K562 (cell line): ENCODE measurements at places on chromosomes 7 and 10.

DNA sequence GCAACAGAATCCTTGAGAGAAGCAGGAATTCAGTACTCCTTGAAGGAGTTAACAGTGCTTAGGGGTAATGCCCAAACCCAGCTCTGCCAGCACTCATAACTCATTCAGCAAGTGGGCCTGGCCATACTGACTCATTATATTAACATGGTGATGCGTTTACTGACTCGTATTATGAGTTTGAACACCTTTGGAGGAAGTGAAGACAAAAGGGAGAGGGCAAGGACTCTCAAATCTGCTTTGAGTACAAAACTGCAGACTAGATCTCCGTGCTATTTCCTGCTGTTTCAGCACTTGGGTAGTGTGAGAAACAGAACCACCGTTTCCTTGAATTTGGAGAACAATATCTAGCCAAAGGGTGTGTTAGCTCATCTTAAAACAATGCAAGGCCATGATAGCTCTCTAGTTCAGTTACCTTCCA lies 30.8 kb downstream of the SLC16A9 start:
- no peaks in the 10 kb centered on the region for H3K36me3 ChIP-seq
- DNase-seq, result no peak
- no peaks in the 10 kb centered on the region for H3K27me3 ChIP-seq
- no peak overlapping the region for H3K4me3 ChIP-seq
- H3K27ac ChIP-seq, result no peak overlapping the region
- H3K4me1 ChIP-seq, result no peaks in the 10 kb centered on the region

DNA sequence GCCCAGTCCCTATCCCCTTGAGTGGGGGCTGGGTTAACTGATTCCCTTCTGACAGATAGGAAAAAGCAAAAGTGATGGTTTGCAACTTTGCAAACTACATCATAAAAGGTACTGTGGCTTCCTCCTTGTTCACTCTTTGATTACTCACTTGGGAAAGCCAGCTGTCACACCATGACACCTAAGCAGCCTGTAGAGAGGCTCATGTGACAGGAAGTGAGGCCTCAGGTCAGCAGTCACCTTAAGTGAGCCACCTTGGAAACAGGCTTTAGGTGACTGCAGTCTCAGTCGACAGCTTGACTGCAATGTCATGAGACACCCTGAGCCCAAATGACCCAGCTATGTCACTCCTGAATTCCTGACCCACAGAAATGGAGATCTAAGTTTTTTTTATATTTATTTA lies 4.3 kb upstream of the CHCHD2 start:
- no peak overlapping the region for H3K4me3 ChIP-seq
- H3K27ac ChIP-seq, result no peak overlapping the region
- H3K4me1 ChIP-seq, result no peaks in the 10 kb centered on the region; the same call in 1 of the 2 replicates
- peaks cover 3% of the 10 kb centered on the region; the same call in 1 of the 3 replicates for H3K36me3 ChIP-seq
- DNase-seq, result peak; percentile 23
- no peaks in the 10 kb centered on the region for H3K27me3 ChIP-seq

DNA sequence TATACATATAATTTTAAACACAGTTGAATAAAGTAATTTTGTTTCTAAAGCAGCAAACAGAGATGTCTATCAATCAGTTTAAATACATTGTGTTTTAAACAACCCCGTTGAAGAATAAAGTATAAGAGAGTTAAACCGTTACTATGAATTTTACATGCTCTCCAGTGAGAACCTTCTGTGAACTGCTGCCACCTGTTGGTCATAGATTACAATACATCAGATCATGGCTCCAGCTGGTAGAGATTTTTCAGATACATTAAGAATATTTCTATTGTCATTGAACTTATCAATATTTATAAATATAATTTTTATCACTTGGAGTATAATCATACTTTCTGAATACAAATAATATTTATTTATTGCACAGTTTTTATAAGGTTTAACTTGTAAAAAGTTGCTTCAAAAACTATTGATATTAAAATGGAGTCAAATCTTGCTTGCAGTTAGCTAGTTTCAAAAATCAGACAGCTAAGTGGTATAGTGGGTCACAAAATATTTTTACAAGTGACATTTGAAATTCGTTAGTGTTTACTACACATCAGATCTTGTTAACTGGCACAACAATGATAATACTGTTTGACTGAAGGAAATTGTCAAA lies 561.2 kb upstream of the PHF14 start:
- no peak overlapping the region for H3K4me3 ChIP-seq
- H3K27me3 ChIP-seq, result no peaks in the 10 kb centered on the region
- H3K4me1 ChIP-seq, result no peaks in the 10 kb centered on the region
- no peaks in the 10 kb centered on the region for H3K36me3 ChIP-seq
- DNase-seq, result peak; percentile 36

DNA sequence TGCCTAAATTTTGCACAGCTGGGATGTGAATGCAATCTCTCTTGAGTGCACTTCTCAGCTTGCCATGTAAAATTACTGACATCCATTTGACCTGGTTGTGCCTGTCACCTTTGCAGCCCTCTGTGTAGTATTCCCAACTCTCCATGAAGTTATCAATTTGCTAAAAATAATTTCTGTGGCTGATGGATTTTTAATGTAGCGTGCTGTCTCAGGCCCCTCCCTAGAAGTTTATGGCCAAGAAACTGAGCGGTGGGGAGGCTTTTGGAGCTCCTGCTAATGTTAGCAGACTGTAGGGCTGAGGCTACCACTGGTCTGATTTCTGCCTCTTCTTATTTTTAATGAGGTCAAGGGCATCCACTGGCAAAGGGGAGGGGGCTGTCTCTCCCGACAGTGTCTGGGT lies 577.0 kb upstream of the DPP6 start:
- H3K27me3 ChIP-seq, result peaks cover 10% of the 10 kb centered on the region
- no peak overlapping the region for H3K4me3 ChIP-seq
- no peak overlapping the region for H3K27ac ChIP-seq
- peaks cover 3% of the 10 kb centered on the region; the same call in 2 of the 3 replicates for H3K4me1 ChIP-seq
- no peak for DNase-seq

GRCh38 chr10:19577807-19578206 lies 238.4 kb upstream of the PLXDC2 start:
- H3K36me3 ChIP-seq, result no peaks in the 10 kb centered on the region
- no peak overlapping the region for H3K27ac ChIP-seq
- H3K4me3 ChIP-seq, result no peak overlapping the region
- DNase-seq, result no peak
- no peaks in the 10 kb centered on the region for H3K27me3 ChIP-seq
- no peaks in the 10 kb centered on the region for H3K4me1 ChIP-seq

DNA sequence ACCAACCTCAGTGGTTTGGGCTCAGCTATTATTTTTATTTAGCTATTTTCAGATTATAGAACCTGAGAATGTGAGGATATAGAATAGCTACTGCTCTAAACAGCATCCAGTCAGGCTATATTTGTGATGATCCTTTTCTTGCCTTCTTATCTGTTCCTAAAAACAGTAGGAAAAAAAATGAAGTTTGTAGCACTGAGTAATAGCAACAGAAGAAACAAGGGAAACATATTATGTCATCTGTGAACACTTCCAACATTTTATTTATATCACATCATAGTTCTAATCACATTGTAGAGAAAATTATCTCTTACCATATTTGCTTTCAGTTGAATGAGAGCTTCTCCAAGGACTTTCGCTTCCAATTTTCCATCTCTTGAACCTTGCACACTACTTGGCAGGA lies 229.6 kb upstream of the PTPRZ1 start:
- no peak for DNase-seq
- no peak overlapping the region for H3K27ac ChIP-seq
- H3K4me3 ChIP-seq, result no peak overlapping the region
- H3K36me3 ChIP-seq, result no peaks in the 10 kb centered on the region
- no peaks in the 10 kb centered on the region for H3K27me3 ChIP-seq

DNA sequence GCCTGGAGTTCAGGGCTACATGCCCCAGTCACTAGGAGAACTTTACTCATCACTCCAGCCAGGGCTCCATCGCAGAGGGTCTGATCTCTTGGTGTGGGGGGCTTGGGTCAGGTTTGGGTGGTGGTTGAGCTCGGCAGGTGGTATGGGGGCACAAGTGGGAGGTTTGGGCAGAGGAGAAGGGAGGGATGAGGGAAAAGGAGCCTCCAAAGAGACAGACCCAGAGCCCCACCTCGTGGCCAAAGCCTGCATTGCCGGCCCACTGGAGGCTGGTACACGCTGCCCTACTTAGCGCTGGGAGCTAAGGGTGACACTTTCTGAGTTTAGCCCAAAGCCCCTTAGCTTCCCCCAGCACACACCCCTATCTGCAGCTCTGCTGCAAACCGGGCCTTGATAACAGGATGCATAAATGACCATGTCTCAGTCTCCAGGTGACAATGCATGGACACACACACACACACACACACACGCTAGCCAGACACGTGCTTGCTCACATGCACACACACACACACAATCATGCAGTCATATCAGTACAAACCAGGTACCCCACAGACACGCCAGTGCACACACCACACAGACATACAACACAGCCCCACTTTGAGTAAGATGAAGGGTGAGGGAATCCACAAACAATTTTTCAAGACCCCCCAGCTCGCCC lies 14.7 kb downstream of the LZTS2 start:
- H3K4me1 ChIP-seq, result peaks cover 41% of the 10 kb centered on the region
- H3K27ac ChIP-seq, result no peak overlapping the region
- H3K4me3 ChIP-seq, result no peak overlapping the region
- peak; percentile 66 for DNase-seq
- no peaks in the 10 kb centered on the region for H3K36me3 ChIP-seq
- no peaks in the 10 kb centered on the region for H3K27me3 ChIP-seq

GRCh38 chr7:68454931-68455330 lies 1143.3 kb upstream of the AUTS2 start:
- H3K36me3 ChIP-seq, result no peaks in the 10 kb centered on the region
- no peak for DNase-seq
- H3K27ac ChIP-seq, result no peak overlapping the region
- H3K4me1 ChIP-seq, result no peaks in the 10 kb centered on the region
- no peaks in the 10 kb centered on the region for H3K27me3 ChIP-seq

DNA sequence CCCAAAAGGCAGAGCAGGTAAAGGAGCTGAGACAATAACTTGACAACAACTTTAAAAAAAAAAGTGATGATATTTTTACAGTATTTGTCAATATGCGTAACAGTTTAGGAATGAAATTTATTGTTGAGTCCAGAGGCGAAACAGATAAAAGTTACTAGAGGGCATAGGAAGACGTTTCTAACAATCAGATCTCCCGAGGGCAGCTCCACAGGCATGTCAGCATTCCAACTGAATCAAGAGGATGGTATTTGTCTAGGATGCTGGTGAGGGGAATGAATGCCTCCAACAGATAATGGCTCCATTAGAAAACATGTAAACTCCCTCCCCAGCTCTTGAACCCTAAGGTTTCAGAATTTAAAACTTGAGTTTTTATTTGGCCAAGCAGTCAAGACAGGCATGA lies 733.9 kb upstream of the SORCS1 start:
- no peaks in the 10 kb centered on the region for H3K4me1 ChIP-seq
- no peak for DNase-seq
- no peaks in the 10 kb centered on the region for H3K27me3 ChIP-seq
- no peak overlapping the region for H3K27ac ChIP-seq
- H3K4me3 ChIP-seq, result no peak overlapping the region

DNA sequence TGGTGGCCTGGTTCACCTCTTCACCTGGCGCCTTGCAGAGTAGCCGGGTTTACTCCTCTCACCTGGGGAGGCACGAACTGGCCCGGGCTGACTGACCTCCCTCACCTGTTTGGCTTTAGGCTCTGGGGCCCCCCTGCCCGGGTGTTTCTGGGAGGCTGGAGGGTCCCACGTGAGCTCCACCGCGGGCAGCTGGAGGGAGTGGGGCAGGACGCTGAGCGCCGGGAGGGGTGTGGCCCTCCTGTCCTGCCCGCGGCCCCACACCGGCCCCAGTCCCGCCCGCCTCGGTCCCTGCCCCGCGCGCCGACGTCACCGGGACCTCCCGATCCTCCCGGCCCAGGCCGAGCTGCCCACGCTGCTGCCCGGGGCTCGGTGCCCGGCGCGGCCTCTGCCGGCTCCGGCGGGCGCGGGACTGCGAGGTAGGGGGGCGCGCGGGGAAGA lies at the start of gene AMZ1:
Gene AMZ1 (plus strand): TSS at position 322 of the 438 bp plus-strand sequence. CDS start 12,250 bp downstream, outside the sequence.
- H3K27ac ChIP-seq, result no peak within 1 kb of the TSS
- no peaks in the 10 kb centered on the region for H3K4me1 ChIP-seq
- no peak within 1 kb of the TSS for H3K4me3 ChIP-seq
- H3K27me3 ChIP-seq, result peaks cover 33% of the 10 kb centered on the region; the same call in 2 of the 3 replicates
- DNase-seq, result no peak

DNA sequence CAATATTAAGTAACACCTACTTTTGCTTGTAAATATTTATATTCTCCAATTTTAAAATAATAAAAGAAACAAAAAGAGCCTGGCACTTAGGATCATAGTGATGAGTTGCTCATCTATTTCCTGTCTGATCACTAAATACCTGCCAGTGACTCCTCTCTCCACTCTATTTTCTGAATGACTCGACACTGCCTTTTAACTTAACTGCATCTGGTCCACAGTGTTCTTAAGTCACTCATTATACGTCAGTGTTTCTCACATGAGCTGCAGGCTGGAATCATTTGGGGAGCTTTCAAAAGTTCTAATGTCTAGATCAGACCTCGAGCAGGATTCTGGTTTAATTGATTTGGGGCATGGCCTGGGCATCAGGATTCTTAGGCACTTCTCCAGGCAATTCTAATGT lies 78.0 kb upstream of the AGBL3 start:
- no peaks in the 10 kb centered on the region for H3K36me3 ChIP-seq
- H3K27me3 ChIP-seq, result peaks cover 8% of the 10 kb centered on the region; the same call in 1 of the 2 replicates
- no peak overlapping the region for H3K4me3 ChIP-seq
- H3K27ac ChIP-seq, result no peak overlapping the region
- DNase-seq, result no peak
- no peaks in the 10 kb centered on the region for H3K4me1 ChIP-seq

DNA sequence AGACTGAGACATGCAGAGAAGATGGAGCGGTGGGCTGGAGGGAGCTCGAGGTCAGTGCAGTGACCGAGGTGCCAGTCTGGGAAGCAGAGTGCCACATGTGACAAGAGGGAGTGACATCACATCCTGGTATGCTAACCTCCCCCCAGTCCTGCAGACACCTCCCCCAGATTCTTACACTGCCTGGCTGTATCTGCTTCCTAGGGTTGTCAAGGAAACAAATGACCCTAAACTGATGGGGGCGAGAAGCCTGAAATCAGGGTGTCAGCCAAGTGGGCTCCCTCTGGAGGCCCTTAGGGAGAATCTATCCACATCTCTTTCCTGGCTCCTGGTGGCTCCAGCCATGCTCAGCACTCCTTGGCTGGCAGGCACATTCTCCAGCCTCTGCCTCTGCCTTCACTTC lies 316.1 kb upstream of the ZMIZ1 start:
- no peak for DNase-seq
- H3K27me3 ChIP-seq, result peaks cover 30% of the 10 kb centered on the region
- H3K27ac ChIP-seq, result no peak overlapping the region
- H3K4me3 ChIP-seq, result no peak overlapping the region
- H3K4me1 ChIP-seq, result no peaks in the 10 kb centered on the region
- no peaks in the 10 kb centered on the region for H3K36me3 ChIP-seq

GRCh38 chr10:110813743-110814472 lies 57.8 kb upstream of the PDCD4 start:
- no peaks in the 10 kb centered on the region for H3K27me3 ChIP-seq
- H3K27ac ChIP-seq, result no peak overlapping the region
- no peak overlapping the region for H3K4me3 ChIP-seq
- peaks cover 4% of the 10 kb centered on the region; the same call in 1 of the 2 replicates for H3K4me1 ChIP-seq
- peaks cover 8% of the 10 kb centered on the region; the same call in 2 of the 3 replicates for H3K36me3 ChIP-seq

DNA sequence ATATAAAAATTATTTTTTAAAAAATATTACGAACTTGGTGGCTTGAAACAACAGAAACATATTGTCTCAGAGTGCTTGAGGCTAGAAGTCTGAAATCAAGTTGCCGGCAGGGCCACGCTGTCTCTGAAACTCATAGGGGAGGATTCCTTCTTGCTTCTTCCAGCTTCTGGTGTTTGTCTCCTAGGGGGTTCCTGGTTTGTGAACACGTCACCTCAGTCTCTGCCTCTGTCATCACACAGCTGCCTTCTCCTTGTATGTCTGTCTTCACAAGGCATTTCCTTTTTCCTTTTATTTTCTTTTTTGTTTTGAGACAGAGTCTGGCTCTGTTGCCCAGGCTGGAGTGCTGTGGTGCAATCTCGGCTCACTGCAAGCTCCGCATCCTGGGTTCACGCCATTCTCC lies 12.7 kb upstream of the SNX8 start:
- no peak overlapping the region for H3K27ac ChIP-seq
- peaks cover 8% of the 10 kb centered on the region; the same call in 2 of the 3 replicates for H3K4me1 ChIP-seq
- no peak overlapping the region for H3K4me3 ChIP-seq
